ENCODE measurements at places on chromosomes 3 and 15.

DNA sequence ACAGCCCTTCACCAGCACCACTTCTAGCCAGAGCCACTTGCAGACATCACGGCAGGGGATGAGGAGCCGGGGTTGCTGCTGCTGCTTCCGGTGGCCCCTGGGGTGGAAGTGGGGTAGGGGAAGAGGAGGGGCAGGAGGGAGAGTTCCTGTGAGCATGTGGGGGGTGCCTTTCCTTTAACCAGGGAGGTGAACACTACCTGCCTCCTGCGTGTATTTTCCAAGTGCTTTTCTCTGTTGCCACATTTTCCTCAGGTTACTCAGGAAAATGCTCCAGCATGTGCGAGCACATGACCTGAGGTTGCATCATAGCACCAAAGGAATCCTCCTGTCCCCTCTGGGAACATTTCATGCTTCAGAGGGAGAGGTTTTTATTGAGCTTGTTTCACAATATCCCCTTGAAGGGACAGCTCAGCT, 12.2 kb upstream of the SACM1L start:
- H3K27me3 ChIP-seq, result no peaks in the 10 kb centered on the region
- DNase-seq, result no peak
- peaks cover 44% of the 10 kb centered on the region for H3K36me3 ChIP-seq
- H3K4me1 ChIP-seq, result peaks cover 51% of the 10 kb centered on the region

GRCh38 chr3:126126811-126127431, 43.0 kb upstream of the SLC41A3 start:
- no peaks in the 10 kb centered on the region for H3K36me3 ChIP-seq
- H3K4me1 ChIP-seq, result no peaks in the 10 kb centered on the region
- H3K4me3 ChIP-seq, result no peak overlapping the region
- H3K27ac ChIP-seq, result no peak overlapping the region
- H3K27me3 ChIP-seq, result no peaks in the 10 kb centered on the region

- H3K36me3 ChIP-seq, result no peaks in the 10 kb centered on the region
- H3K27ac ChIP-seq, result no peak overlapping the region
- no peak for DNase-seq
- H3K4me3 ChIP-seq, result no peak overlapping the region
- H3K27me3 ChIP-seq, result no peaks in the 10 kb centered on the region
These were observed 717.6 kb upstream of the GOLIM4 start for GRCh38 chr3:168813225-168813802.

GRCh38 chr3:62134061-62134496, 239.3 kb downstream of the FEZF2 start:
- peaks cover 35% of the 10 kb centered on the region for H3K4me1 ChIP-seq
- H3K27me3 ChIP-seq, result no peaks in the 10 kb centered on the region
- H3K4me3 ChIP-seq, result peak overlapping the region; percentile 1
- H3K27ac ChIP-seq, result peak overlapping the region; percentile 74
- no peaks in the 10 kb centered on the region for H3K36me3 ChIP-seq

Measured in left ventricle myocardium inferior (tissue), 1 donor.